ENCODE measurements at places on chromosomes 7 and 10.

DNA sequence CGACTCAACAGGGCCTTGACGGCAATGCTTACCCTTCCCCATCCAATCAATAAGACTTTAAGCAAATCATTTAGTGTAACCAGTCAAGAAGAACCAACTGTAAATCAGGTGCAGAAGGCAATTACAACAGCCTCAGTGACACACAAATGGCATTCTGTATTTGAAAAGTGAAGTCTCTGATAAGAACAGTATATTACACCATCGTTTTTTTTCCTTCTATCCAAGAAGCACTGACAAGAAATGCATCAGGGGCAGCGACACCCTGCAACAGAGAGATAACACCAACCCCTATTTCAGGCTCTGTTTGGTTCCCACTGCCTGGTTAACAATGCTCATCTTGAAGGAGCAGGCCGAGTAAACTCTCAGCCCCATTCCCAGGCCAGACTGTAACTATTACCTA is 204.0 kb upstream of the AOAH start:
- DNase-seq = no peak

- DNase-seq = no peak
These were observed 59.9 kb downstream of the RBM20 start for GRCh38 chr10:110704070-110704469.

DNA sequence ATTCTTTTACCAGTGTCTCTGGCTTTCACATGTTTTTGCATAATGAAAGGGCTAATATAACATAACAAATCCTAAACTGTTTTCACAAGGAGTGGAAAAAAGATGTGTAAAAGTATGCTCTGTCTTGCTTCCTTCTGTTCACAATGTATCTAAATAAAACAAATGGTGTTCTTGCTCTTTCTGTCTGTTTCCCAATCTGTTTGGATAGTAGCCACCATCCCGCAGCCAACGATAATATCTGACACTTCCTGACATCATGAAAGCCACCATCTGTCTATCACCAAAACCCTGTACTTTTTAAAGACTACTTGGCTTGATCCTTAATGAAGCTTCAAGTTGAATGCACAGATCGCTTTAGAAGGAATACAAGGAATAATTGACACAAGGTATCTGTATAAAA is 246.2 kb downstream of the ETV1 start:
- DNase-seq = no peak

- DNase-seq = no peak
These were observed 13.8 kb downstream of the ATG9B start for GRCh38 chr7:151010307-151011096.

GRCh38 chr7:139595806-139596205 is 72.3 kb downstream of the CLEC2L start:
- no peak for DNase-seq

- no peak for DNase-seq
These were observed 1382.0 kb upstream of the CELF2 start for GRCh38 chr10:9635691-9636090.

- DNase-seq = no peak
These were observed 14.8 kb upstream of the CFAP46 start for GRCh38 chr10:132957131-132957530.

DNA sequence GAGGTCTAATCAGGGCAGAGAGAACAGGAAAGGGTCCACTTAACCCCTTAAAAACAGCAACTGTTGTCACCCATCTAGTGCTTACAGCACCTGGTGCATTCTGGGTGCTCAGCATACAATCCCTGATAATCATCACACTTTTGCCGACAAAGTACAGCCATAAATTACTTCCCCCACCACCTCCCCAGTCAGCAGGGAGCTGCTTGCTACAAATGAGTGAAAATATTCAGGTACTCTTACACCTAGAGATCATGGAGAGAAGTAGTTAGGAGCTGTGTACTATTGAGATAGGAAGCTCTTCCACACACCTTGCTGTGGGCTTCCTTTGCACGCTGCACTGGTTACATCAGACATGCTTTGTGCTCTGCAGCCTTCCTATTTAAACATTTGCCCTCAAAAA is 723.5 kb upstream of the GALNT17 start:
- DNase-seq = no peak

All from muscle of arm (tissue), 14 donors.